Progenitor cell of endocrine pancreas (in vitro differentiated cells): ENCODE measurements at places on chromosomes 13 and 19. TPM values are rescaled to one million over a fixed set of nuclear protein-coding genes. Genes with fewer than 3 reads are reported as not detected.

MRPS12 gene
- total RNA-seq, result 26.7 and 26.8 TPM in 2 replicates

ZNF154 gene
- total RNA-seq, result 39.0 and 43.3 TPM in 2 replicates

CBLC gene
- 15.4 and 16.2 TPM in 2 replicates for total RNA-seq

DCT gene
- 0.20 TPM in 1 of 2 replicates, not detected in the other for total RNA-seq

DNA sequence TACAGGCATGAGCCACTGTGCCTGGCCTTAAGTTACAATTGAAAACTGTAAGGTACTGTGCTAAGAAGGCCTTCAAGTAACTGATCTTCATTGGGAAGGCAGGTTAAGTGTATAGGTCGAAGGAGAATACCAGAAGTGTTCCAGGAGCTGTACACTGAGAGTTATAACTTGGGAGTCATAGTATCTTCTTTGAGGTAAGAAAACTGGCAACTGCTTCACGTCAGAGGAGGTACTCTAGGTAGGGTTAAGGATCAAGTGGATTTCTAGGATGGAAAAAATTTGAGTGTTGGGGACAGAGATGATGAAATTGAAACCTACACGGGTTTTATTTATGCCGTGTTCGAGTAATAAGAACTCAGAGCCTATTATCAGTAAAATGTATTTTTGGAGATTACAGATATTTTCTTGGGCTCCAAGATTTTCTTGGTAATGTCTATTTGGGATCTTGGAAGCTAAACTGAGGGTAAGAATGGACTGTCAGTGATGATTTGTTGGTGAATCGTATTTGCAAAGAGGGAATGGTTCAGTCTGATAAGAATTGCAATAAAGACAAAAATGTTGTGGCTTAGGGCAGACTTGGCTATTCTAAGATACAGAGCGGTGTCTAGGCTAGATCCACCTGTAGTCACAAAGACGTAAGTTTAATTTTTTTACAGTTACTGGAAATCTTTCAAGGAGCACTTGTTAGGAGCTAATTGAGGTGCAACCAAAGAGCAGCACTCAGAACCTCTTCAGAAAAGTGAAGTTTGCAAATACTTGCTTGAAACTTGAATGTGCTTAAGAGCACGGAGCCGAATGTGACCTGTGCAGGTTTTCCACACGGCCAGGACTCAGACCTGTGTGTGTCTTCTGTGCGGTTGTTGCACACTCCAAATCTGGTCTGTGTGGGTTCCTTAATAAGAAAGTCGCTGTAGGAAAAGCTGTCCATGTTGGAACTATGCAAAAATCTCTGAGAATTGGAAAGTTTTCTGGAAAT, 102.5 kb downstream of the URI1 start:
- H3K36me3 ChIP-seq, result peaks cover 11% of the 10 kb centered on the region
- H3K27me3 ChIP-seq, result no peaks in the 10 kb centered on the region
- DNase-seq, result no peak
- H3K4me3 ChIP-seq, result no peak overlapping the region

DNA sequence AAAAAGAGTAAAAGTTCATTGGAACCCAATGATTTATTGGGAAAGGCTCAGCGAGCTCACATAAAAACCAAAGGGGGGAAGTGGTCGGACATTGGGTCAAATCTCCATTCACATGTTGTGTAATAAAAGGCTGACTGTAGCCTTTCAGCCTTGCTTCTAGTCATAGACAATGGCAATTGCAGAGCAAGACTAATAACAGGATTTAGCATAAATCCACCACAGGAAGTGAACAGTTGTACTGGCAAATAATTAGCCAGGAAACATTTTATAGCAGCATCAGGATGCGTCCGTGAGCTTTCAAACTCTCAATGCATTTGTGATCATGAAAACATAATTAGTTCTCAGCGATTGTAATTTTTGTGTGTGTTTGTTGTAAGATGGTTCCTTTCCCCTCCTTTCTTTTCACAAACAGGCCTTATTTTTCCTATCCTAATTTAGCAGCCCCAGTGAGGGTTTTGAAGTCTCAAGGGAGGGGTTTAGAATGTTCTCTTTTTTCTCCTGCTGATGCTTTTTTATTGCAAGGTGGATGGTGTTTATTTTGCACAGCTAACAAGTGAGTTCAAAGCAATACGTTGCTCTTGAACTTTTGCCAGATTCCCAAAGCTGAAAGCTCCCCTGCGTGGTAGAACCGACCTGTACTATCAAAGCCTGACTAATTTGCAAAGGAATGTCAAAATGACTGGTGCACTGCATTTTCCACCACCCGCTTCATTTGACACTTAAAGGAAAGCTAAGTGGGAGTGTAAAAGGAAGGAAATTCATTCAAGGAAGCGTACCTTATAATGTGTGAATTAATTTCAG, 105.6 kb downstream of the SPRY2 start:
- no peaks in the 10 kb centered on the region for H3K27me3 ChIP-seq
- no peak for DNase-seq
- no peak overlapping the region for H3K4me3 ChIP-seq
- no peak overlapping the region for H3K27ac ChIP-seq

DNA sequence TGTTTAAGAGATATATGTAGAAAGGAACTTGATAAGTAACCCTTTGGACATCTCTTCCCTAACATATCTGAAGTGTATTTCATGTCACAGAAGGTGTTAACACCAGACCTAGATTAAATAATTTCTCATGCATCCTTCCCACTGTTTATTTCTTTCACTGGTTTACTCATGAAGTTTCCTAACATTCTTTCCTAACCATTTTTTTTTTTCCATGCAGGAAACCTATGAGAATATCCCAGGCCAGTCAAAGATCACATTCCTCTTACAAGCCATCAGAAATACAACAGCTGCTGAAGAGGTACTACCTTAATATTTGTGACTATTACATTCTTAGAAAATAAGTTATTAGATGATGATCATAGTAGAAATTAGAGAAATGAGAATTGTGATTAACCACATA, 28.8 kb downstream of the IPO5 start:
- no peak overlapping the region for H3K4me3 ChIP-seq
- H3K27me3 ChIP-seq, result no peaks in the 10 kb centered on the region
- no peak overlapping the region for H3K27ac ChIP-seq

DNA sequence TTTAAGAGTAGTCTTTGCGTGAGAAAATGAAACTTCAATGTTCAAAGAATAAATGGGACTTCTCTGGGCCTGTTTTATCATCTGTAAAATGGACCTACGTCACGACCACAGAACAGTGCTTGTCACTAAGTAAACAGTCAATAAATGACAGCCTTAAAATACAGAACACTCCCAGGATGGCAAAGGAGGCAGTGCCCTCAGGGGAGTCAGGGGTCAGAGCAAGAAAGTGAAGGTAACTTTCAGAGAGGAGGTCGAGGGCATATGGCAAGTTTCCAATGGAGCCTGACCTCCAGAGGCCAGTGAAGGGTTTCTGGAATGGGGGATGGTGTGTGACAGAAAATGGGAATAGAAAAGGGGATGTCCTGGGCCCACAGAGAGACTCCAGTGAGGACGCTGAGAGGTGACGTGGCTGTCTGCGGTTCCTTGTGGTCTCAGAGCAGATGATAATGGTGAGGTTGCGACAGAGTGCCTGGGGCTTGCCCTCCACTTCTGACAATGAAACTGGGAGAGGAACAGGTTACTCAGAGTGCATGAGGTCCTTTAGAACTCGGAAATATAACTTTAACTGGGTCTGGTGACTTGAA, 91.8 kb downstream of the UBL3 start:
- no peak for DNase-seq
- peak overlapping the region; percentile 71 for H3K27ac ChIP-seq
- H3K36me3 ChIP-seq, result peaks cover 11% of the 10 kb centered on the region
- peaks cover 5% of the 10 kb centered on the region for H3K4me1 ChIP-seq
- no peaks in the 10 kb centered on the region for H3K27me3 ChIP-seq

DNA sequence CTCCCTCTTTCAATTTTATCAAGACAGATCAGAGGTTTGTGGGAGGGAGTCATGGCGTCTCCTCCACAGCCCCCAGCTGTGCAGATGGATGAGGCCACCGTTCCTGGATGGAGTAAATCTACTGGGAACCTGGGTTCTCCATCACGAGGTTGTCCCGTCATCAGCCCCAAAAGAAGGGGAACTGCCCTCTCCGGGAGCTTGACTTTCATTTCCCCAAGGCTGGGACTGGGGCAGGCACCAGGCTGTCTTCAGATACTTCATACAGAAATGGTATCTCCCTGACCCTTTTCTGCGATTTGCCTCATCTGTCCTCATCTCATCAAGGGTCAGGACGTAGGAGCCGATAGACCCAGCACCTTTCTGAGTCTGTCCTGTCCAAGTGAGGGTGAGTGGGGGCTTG, 9.8 kb downstream of the LILRB2 start:
- H3K4me1 ChIP-seq, result no peaks in the 10 kb centered on the region
- DNase-seq, result no peak
- H3K4me3 ChIP-seq, result no peak overlapping the region
- H3K27me3 ChIP-seq, result peaks cover 59% of the 10 kb centered on the region

- no peak for DNase-seq
- H3K27ac ChIP-seq, result no peak overlapping the region
- H3K4me1 ChIP-seq, result no peaks in the 10 kb centered on the region
- H3K4me3 ChIP-seq, result no peak overlapping the region
- H3K36me3 ChIP-seq, result no peaks in the 10 kb centered on the region
- no peaks in the 10 kb centered on the region for H3K27me3 ChIP-seq
These were observed 587.3 kb downstream of the EFNB2 start for GRCh38 chr13:105948143-105948542.

DNA sequence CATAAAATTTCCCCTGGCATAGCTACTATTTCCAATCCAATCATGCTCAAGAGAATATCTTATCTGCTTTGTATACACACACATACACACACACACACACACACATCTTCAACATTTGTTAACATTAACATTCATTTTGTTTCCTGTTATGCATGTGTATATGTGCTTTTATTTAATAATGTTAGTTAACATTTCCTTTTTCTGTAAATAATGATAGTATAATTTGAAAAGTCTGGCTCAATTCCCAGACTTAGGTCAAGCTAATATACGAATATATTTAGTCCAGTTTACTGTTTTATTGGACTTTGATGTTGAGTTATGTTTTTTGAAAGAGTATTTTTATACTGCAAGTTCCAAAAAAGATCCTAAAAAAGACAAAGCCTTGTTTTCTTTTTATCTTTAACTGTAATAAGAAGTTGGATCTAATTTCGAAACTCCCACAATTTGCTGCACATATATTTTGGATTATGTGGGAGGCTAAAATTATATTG, 1072.4 kb downstream of the EFNB2 start:
- no peaks in the 10 kb centered on the region for H3K27me3 ChIP-seq
- H3K27ac ChIP-seq, result no peak overlapping the region
- no peak overlapping the region for H3K4me3 ChIP-seq
- no peaks in the 10 kb centered on the region for H3K36me3 ChIP-seq

DNA sequence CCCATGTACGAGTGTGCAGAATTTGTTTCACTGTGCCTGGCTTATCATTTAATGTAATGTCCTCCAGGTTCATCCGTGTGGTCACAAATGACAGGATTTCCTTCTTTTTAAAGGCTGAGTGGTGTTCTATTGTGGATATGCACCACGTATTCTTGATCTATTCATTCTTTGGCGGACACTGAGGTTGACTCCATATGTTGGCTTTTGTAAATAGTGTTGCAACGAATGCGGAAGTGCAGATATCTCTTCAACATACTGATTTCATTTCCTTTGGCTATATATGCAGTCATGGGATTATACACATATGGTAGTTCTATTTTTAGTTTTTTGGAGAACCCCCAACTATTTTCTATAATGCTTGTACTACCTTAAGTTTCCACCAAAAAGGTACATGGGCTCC, 13.0 kb downstream of the OR7A5 start:
- DNase-seq, result no peak
- H3K27me3 ChIP-seq, result no peaks in the 10 kb centered on the region

DNA sequence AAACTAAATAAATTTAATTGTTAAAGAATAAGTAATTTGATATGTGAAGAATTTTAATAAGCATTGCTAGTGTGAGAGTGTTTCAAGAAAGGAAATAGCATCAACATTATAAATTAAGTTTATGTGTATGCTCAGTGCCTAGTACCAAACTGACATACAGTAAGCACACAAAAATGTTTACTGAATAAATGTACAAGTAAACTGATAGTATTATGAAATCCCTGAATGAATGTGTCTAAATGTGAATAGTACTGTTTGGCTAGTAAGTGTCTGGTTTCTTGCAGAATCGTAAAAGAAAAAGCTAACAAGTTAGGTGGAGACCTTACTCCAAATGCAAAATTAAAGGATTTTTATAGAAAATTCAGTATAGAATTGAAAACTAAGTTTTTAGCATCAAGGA, 233.6 kb downstream of the PCDH9 start:
- no peaks in the 10 kb centered on the region for H3K36me3 ChIP-seq
- peaks cover 4% of the 10 kb centered on the region for H3K4me1 ChIP-seq
- no peak for DNase-seq
- H3K27me3 ChIP-seq, result no peaks in the 10 kb centered on the region
- no peak overlapping the region for H3K4me3 ChIP-seq
- H3K27ac ChIP-seq, result no peak overlapping the region

- H3K27ac ChIP-seq, result no peak overlapping the region
- H3K4me3 ChIP-seq, result no peak overlapping the region
- H3K4me1 ChIP-seq, result peaks cover 3% of the 10 kb centered on the region
- peaks cover 4% of the 10 kb centered on the region for H3K36me3 ChIP-seq
- peaks cover 5% of the 10 kb centered on the region for H3K27me3 ChIP-seq
These were observed 255.3 kb downstream of the TEX29 start for GRCh38 chr13:111575719-111576118.

DNA sequence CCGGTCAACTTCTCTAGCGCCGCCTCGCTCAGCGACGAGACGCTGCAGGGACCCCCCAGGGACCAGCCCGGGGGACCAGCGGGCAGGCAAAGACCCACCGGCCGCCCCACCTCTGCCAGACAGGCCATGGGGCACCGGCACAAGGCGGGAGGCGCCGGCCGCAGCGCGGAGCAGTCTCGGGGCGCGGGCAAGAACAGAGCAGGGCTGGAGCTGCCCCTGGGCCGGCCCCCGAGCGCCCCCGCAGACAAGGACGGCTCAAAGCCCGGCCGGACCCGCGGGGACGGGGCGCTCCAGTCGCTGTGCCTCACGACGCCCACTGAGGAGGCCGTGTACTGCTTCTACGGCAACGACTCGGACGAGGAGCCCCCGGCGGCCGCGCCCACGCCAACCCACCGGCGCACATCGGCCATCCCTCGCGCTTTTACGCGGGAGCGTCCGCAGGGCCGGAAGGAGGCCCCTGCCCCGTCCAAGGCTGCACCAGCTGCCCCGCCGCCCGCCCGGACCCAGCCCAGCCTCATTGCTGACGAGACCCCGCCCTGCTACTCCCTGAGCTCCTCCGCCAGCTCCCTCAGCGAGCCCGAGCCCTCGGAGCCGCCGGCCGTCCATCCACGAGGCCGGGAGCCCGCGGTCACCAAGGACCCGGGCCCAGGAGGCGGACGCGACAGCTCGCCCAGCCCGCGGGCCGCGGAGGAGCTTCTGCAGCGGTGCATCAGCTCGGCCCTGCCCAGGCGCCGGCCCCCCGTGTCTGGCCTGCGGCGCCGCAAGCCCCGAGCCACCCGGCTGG, 11.3 kb downstream of the C19orf25 start:
- H3K27me3 ChIP-seq, result peaks cover 18% of the 10 kb centered on the region
- DNase-seq, result no peak
- no peak overlapping the region for H3K27ac ChIP-seq
- no peaks in the 10 kb centered on the region for H3K36me3 ChIP-seq
- H3K4me1 ChIP-seq, result peaks cover 2% of the 10 kb centered on the region
- H3K4me3 ChIP-seq, result no peak overlapping the region
